NCI-H345 (cell line): ENCODE measurements at places on chromosomes 12 and 14.

DNA sequence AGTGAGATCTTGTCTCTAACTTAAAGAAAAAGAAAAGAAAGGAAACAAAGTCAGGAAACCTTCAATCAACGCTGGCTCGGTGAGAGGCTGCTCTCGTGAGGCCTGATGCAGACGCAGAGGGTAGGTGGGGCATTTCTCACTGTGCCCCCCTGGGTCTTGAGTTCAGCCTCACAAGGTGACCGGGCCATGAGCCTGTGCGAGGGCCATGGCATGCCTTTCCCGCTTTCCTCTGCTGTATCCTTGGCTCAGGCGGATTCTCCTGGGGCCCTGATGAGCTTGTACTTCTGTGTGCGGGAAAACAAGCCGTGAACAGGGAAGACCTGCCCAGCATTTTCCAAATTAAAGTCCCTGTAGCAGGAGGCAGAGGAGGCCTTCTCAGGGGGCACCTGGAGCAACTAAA, 20.2 kb downstream of the ADGRD1 start:
- no peak for DNase-seq

DNA sequence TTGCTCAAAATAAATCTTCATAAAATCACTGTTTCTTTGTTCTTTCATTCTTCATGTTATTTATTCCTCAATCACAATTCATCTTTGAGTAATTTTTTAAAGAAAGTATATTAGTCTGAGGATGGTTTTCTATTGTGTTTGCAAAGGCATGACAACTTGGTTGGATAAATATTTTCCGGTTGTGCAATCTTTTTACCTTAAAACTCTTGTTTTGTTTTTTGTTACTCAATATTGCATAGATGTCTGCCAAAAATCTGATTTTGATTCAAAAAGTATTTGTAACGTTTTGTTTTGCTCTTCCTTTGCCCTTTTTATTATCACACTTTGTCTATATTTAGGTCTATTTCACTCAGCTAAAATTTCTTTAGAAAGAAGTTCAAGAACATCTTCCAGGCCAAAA, 86.2 kb upstream of the SYT1 start:
- no peak for DNase-seq

GRCh38 chr12:129675947-129676346, 227.9 kb downstream of the TMEM132D start:
- DNase-seq, result no peak

DNA sequence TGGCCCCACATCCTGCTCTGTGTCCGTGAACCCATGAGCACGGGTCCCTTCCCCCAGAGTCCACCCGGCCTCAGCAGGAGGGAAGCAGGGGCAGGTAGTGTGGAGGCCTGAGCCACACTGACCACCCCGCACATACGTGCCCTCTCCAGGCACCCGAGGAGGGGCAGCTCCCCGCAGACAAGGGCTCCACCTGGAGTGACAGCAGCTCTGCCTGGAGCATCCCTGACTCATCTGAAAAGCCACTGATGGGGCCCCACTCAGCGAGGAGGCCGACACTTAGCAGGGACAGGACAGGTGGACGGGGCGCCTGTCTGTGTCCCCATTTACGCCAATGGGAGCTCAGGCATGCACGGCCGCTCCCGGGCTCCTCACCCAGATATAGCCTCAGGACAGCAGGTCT, 237.6 kb upstream of the SFSWAP start:
- no peak for DNase-seq

DNA sequence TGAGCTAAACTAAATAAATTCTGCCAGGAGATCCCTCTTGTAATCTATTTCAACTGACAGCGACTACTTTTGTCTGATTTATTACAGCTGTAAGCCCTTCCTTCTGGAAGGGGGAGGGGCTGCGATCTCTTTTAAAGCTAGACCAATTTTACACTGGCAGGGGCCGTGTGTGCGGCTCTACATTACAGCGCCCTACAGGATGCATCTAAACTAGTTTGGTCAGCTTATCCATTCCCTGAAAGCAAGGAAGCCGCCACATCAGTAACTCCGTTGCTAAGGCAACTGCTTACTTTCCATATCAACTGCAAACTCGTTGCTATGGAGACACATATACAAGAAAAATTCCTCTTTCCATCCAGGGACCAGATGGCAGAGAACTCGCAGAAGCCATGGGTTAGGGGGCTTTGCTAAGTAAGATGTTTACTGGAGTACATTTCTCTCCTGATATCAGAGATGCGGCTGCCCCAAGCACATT, 17.4 kb downstream of the FOXN3 start:
- peak; percentile 9 for DNase-seq

- peak; percentile 58 for DNase-seq
Measured at GRCh38 chr14:66359500-66359899, 126.7 kb upstream of the CCDC196 start.

- no peak for DNase-seq
Measured at GRCh38 chr12:3671330-3672112, 81.4 kb downstream of the CRACR2A start.

GRCh38 chr12:45339035-45339434, 123.1 kb downstream of the ANO6 start:
- DNase-seq, result no peak

DNA sequence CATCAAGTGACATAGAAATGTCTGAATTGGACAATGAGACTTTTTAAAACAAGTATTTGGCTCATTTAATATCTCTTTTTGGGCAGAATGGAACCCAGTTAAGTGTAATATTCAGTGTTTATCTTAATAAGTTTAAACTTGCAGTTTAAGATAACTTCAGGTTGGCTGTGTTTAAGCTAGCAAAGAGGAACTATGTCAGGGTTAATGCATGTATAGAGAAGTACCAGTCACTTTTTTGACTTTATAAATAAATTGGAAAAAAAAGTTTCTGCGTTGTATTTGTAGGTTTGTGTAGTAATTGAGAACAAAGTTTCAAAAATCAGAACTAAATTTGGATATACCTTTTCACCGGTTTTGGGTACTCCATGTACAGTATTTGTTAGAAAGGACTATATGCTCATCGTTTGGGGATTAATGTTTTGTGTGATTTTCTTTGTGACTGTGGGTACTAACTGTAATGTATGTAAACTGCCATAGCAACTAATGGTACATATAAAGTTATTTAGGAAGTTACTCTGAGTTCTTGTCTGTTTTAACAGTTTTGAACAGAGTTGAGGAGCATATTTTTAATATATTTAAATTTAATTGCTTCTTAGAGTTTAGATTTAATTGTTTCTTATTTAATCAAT, 4.5 kb downstream of the HMGA2 start:
- no peak for DNase-seq
